Calu3 (cell line): ENCODE measurements at places on chromosomes 3 and 15.

GRCh38 chr3:101962055-101962454 is 112.7 kb downstream of the NFKBIZ start:
- no peak overlapping the region for H3K4me3 ChIP-seq
- no peak for DNase-seq
- H3K27ac ChIP-seq = no peak overlapping the region

- H3K36me3 ChIP-seq = no peaks in the 10 kb centered on the region
- no peaks in the 10 kb centered on the region for H3K27me3 ChIP-seq
- H3K4me1 ChIP-seq = peaks cover 18% of the 10 kb centered on the region
- no peak for DNase-seq
- H3K27ac ChIP-seq = no peak overlapping the region
- no peak overlapping the region for H3K4me3 ChIP-seq
Observed at GRCh38 chr3:115361806-115362205, 214.7 kb upstream of the ZBTB20 start.

GRCh38 chr3:59247402-59247841 is 197.6 kb upstream of the CFAP20DC start:
- no peak overlapping the region for H3K4me3 ChIP-seq
- peaks cover 19% of the 10 kb centered on the region for H3K4me1 ChIP-seq
- H3K36me3 ChIP-seq = no peaks in the 10 kb centered on the region

- no peak overlapping the region for H3K27ac ChIP-seq
- H3K4me1 ChIP-seq = no peaks in the 10 kb centered on the region
- H3K36me3 ChIP-seq = no peaks in the 10 kb centered on the region
- no peak for DNase-seq
- no peaks in the 10 kb centered on the region for H3K27me3 ChIP-seq
Observed at GRCh38 chr15:38555686-38556334, 8.8 kb downstream of the RASGRP1 start.
